ELF-1 (cell line): ENCODE measurements at places on chromosomes 2 and 18.

DNA sequence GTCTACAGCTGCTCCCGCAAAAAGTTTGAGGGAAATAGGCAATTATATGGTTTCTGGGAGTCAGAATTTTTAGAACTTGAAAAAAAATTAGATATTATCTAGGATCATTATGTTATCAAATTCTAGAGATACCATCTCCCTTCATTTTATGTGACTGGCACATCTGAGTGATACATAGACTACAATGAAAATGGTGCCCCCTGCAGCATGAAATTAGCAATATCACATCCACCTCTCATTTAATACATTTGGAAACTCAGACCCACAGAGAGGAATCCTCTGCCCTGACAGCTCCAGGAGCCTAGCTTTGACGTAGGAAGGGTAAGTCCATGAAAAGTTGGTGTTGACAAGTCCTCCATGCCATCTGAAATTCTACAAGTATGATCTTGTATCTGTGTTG lies 381.6 kb downstream of the SUCLG1 start:
- no peak for DNase-seq

DNA sequence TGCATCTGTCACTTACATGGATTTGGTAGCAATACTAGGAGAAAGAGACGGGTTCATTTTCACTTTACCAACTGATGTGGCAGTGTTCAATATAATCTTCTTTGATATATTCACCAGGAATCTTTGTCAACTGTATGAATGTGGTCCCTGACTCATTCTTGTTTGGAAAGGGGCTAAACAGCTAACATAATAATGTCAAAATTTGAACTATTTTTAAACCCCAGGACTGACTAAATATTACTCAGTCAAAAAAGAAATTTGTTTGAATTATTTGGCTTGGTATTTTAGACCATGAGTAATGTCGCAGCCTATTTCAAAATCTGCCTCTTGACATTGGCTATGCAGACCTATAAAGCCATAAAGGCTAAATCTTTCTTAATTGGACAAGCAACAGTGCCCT lies 413.7 kb upstream of the RGPD4 start:
- DNase-seq: no peak

- peak; percentile 84 for DNase-seq
Observed at GRCh38 chr2:71801969-71802368, 345.7 kb downstream of the CYP26B1 start.

- DNase-seq: peak; percentile 39
Observed at GRCh38 chr18:907115-907884, 2.6 kb downstream of the ADCYAP1 start.

GRCh38 chr2:54538537-54538936 lies 82.4 kb downstream of the SPTBN1 start:
- DNase-seq: no peak
